ENCODE measurements at places on chromosomes 12 and 14.

- DNase-seq = no peak
These were observed 31.9 kb downstream of the USP15 start for GRCh38 chr12:62291864-62292760.

DNA sequence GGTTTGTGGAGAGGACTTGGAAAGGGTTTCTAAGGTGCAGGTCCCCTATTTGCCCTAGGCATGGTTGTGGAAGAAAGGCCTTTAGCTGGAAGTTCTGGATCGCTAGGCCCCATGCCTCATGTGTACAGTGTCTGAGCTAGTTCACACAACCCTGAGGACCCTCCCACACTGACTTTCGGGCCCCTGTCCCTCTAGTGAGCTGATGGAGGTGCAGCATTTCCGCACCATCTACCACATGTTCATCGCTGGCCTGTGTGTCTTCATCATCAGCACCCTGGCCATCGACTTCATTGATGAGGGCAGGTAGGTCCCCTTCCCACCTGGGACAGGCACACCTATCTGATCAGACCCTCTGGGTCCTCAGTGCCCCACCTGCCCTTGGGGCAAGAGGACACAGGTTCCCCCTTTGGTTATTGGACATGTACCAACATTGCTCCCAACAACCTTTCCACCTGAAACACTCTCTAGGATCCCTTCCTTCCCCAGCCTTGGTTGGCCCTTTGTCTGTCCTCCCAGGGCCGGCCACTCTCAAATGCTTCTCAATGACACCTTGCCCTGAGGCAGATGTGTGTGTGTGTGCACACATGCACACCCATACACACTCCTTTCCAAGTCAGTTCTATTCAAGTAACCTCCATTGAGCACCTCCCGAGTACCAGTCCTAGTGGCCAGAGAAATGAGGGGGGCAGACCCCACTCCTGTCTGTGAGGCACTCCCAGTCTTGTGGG, 2.6 kb downstream of the SOAT2 start:
- DNase-seq = no peak

DNA sequence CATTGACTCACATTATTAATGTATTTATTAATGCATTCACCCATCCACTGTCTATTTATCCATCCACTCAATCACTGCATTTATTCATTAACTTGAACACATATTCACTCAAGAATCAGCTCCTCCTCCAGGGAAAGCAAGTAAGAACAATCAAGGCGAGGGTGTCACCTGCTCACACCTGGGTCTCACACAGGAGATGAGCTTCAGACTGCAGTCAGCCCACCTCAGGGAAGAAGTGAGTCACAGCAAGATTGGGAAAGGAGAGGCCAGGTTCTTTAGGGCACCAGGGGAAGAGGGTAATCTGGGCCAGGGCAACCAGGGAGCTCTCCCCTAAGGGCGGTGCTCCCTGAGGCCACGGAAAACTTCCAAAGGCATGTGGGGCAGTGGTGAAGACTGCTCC, 367.3 kb downstream of the BCL11B start:
- no peak for DNase-seq

DNA sequence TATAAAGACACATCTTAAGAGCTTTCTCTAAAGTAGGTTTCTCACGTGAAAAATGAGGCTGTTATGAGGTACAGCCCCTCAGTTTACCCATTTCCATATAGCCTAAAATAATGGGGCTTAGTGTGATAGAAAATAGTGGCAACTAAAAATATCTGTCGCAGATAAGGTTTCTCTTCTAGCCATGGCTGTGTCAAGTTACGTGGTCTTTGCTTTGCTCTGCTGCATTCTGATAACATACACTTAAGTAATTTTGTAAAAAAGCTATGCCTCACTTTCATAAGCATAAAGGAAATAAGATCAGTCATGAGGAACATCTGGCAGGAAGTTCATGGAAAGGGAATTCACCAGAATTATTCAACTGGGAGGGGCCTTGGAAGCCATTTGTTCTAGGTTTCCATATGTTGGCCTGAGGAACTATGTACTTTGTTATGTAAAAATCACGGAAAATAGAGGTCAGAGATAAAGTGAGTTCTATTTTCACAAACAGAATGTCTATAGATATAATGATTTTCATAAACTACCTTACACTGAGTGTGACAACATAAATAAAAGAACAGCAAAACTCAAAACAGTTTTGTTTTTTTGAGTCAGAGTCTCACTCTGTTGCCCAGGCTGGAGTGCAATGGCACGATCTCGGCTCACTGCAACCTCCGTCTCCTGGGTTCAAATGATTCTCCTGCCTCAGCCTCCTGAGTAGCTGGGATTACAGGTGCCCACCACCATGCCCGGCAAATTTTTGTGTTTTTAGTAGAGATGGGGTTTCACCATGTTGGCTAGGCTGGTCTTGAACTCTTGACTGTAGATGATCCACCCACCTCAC, 195.6 kb upstream of the KRR1 start:
- no peak for DNase-seq

- no peak for DNase-seq
These were observed 275.6 kb upstream of the NOVA1 start for GRCh38 chr14:26873362-26873960.

GRCh38 chr12:30979371-30980259, 53.1 kb downstream of the TSPAN11 start:
- no peak for DNase-seq

DNA sequence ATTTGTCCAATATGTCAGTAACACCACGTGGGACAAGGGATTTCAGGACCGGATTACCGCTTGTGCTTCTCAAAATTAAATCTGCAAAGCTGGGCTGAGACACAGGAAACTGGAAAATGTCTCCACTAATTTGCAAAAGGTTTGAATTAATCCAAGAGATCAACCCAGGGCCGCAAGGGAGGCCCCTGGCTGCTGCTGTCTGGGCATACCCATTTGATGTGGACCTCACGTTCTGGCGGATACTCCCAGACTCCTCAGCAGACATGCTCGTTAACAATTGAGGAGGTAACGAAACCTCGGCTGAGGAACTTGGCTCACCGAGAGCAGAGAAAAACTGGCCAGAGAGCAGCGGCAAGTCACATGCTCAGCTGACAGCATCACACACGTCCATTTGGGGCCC, 180.6 kb downstream of the SLC15A4 start:
- no peak for DNase-seq

DNA sequence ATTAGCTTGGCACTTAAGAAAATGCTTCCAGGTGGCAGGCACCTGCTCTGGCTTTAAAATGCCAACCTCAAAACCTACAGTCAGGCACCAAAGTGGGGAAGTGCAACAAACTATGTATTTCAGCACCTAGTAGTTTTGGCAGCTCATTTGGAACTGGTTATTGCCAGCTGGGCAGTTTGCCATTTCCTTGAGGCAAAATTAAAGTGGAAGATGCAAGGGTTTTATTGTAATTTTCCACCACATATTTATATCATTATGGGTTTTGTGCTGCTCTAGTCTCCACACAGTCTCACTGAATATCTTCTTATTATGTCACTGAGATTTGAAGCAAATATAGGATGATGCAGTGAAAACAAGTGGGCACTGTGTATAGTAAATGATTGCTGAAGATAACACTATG, 117.0 kb downstream of the PRKD1 start:
- DNase-seq = no peak

- DNase-seq = no peak
These were observed 47.7 kb downstream of the ELK3 start for GRCh38 chr12:96241846-96242256.

GRCh38 chr12:79549531-79550271, 141.1 kb downstream of the PAWR start:
- no peak for DNase-seq

DNA sequence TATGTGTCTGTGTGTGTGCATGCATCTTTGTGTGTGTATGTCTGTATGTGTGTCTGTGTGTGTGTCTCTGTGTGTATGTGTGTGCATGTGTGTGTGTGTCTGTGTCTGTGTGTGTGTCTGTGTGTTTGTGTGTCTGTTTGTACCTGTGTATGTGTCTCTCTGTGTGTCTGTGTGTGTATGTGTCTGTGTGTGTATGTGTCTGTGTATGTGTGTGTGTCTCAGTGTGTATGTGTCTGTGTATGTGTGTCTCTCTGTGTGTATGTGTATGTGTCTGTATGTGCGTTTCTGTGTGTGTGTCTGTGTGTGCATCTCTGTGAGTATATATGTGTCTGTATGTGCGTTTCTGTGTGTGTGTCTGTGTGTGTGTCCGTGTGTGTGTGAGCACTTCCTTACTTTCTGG, 39.6 kb upstream of the SMOC1 start:
- DNase-seq = no peak

GRCh38 chr14:53757732-53758131, 198.9 kb downstream of the BMP4 start:
- no peak for DNase-seq

- DNase-seq = no peak
These were observed 861 bp downstream of the IL26 start for GRCh38 chr12:68224613-68225285.

- no peak for DNase-seq
These were observed 332.6 kb downstream of the AEBP2 start for GRCh38 chr12:19771858-19772257.

DNA sequence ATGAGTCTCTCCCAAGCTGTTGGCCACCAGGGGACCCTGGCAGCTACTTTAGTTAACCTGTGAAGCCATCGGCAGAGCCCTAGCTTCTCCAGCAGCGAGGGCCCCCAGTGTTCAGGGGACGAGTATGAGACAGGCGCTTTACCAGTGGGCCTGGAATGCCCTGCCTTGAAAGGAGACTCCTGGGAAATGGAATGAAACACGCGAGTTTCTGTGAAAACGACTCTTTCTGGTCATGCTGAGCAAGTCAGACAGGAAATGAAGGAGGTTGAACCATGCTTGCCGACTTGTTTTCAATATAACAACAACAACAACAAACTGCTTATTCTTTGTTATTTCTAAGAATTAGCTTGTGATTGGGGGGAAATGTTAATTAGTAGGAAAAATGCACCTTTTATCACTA, 42.9 kb downstream of the SFSWAP start:
- no peak for DNase-seq

DNA sequence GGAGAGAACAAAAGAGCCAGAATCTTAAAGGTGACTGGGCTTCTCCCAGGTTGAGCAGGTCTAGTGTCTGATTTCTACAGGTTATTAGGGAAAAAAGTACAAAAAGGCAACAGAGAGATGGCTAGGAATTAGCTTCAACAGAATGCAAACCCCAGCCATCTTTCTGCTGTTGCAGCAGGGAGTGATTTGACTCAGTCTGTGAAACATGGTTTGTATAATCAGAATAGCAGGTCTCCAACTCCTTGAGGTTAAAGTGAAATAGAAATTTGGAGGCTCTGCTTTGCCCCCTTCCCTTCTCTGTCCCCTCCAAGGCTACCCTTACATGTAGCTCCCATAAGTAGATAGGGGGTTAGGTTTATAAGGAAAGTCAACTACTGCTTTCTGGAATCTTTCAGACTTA, 105.8 kb downstream of the AKAP6 start:
- no peak for DNase-seq

DNA sequence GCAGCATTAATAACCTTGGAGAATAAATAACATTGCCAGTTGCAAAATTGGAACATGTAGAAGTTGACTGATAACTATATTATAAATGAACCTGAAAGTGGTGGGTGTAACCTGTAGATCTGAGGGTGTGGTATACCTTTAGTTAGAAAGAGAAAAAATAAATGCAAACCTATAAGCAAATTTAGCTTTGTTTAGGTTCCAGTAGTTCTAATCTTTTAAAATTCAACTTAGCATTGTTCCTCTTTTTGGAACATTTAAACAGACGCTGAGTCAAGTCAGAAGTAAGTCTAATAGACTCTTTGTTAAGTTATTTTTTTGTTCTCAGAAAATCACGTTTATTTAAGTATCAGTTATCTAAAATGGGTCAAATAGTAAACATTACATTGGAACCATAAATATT, 120.0 kb downstream of the DNAI7 start:
- no peak for DNase-seq

- no peak for DNase-seq
These were observed 11.8 kb downstream of the SLC6A12 start for GRCh38 chr12:202081-202731.

DNA sequence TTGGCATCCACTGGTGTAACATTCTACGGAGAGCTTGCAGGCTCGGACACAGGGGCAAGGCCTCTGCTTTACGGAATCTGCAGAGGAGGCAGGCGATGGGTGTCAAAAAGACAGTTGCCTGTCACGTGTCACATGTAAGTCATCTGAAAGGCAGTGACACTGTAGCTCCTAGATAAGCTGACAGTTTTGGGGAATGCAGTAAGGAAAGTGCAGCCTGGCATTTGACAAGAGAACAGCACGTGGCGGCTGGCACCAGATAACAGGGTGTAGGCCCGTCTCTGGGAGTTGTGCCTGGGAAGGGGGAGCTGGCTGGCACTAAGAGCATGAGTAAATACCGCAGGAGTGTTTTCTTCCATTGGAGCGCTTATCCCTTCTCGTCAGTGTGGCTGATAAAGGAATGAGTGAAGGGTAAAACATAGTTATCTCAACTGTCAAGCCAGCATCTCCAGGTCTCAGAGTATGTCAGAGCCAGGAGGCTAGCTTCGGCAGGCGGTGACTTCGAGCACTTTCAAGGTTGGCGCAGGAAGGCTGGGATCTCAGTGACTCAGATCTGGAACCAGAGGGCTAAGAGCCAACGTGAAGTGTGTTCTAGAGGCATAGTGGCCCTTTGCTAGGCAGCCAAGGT, 26.1 kb downstream of the ADCK1 start:
- DNase-seq = no peak

Measured in activated T-cell treated with anti-CD3 and anti-CD28 coated beads for 48 hours (primary cell).